Lower leg skin (tissue), 4 donors: ENCODE measurements at places on chromosomes 7 and 10.
A peak's percentile ranks its signal among the peaks of the same experiment; 100 is the strongest.

- DNase-seq: no peak
These were observed 214.2 kb downstream of the CCDC3 start for GRCh38 chr10:12787297-12787696.

DNA sequence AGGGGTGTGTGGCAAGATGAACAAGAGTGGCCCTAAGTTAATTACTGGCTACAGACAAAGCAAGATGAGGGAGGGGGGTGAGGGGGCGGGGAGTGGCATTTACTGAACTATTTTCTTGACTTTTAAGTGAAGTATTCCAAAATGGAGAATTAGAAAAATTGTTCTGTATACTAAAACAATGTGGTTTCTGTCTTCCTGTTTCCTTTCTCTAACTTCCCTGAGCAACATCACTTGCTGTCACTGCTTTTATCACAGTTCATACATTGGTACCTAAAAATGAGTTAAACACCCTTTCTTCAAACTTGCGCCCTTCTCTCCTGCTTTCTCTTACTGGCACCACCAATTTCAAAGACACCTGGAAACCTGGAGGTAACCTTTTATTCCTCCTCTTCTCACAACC, 21.6 kb downstream of the PDZD8 start:
- DNase-seq: no peak

DNA sequence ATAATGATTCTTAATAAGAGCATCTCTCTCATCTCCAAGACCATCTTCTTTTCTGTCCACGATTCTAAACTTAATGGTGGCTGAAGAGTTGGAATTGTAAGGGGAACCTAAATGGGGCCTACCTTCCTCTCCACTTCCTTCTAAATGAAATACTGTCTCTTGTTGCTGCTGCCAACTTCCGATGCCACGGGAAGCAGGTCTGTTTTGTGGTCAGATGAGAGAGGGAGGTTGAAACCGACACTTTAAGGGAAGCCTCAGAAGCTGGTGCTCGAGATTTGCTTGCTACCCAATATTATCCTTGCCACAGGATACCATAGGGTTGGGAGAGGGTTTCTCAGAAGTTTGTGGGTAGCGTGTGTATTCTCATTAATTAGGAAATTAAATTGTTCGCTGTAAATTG, 464.1 kb downstream of the SUGCT start:
- no peak for DNase-seq

DNA sequence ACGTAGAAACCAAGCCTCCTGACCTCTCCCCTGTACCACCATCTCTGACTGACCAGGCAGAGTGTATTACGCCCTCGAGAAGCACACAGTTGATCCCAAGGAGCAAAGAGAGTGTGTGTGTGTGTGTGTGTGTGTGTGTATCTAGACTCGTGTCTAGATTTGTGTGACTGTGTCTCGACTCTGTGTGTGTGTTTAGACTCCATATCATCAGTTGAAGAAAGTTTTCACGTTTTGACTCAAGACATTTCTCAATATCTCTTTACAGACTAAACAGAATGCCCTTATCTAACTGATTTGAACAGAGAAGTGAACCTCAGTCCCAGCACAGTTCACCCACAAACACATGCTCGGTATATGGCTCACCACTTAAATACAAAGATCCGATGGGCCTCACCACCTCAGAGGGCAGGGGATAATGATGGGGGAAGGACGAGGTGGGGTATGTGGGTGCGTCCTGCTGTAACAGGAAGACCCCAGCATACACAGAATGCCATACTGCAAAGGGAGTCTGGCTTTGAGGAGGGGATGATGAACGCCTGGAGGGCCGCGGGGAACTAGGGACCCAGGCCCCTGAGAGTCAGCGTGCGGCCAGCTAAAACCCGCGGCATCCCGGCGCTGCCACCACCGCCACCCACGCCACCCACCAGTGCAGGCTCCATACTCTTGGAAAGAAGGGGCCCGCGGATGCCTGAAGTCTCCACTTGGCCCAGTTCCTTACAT, 780 bp downstream of the ALDH18A1 start:
- peak; percentile 87 for DNase-seq

DNA sequence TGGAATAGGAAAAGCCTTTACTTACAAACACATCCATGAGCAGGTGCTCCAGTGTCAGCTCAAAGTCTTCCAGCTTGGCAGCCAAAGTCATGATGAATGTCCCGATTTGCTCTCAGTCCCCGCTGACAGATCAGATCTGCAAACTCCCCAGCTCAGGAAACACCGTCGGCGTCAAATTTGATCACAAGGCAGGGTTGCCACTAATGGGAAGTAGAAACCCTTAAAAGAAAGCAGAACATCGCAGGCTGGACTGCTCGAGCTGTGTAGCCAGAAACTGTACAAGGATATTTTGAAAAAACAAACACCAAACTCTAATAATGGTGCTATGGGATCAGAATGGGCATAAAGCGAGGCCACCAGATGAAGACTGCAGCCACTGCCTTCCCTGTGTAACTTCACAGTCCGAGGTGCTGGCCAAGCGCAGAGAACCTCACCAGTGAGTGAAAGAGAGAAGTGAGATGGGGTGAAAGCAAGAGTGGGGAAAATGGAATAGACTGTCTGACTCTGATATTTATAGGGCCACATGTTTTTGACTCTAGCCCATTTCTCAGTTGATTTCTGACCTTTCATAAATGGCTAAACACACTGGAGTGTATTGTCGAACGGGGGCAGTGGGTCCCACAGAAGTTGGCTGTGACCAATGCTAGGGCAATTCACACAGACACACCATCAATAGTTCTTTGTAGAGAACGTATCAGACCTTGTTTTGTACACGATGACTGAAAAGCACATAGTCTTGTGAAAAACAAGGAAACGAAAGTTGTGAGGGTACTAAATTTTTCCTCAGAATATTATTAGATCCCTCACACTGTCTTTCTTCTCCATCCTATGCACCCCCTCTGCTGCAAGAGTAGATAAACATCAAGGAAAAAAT, 306.2 kb downstream of the FRMD4A start:
- DNase-seq: peak; percentile 46

- no peak for DNase-seq
These were observed 243.9 kb downstream of the TNS3 start for GRCh38 chr7:47338026-47338425.

GRCh38 chr7:27771111-27771510, 31.1 kb downstream of the TAX1BP1 start:
- no peak for DNase-seq

DNA sequence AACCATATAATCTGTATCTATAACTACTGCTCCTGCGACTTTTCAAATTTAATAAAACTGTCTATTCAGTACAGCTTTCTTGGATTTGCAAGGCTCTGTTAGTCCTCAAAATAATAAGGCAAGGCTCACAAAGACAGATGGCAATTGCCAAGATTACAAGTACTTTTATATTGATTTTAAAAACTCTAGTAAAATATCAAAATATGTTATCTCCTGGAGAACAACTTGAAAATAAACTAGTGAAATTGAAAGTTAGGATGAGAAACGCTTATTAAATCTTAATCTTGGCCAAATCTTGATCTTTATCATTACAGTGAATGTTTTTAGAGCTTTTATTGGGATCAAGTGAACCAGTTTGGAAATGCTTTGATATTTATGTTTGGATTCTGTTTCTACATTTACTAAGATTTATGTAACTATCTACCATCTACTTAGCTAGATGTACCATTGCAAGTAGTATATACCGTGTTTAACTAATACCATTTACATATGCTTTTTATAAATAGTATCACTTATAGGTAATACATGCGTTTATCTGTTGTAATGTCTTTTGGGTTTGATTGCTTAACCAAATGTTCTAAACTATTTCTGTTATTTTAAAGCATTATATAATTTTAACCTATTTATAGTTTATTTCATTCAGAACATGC, 70.0 kb downstream of the CABCOCO1 start:
- no peak for DNase-seq

DNA sequence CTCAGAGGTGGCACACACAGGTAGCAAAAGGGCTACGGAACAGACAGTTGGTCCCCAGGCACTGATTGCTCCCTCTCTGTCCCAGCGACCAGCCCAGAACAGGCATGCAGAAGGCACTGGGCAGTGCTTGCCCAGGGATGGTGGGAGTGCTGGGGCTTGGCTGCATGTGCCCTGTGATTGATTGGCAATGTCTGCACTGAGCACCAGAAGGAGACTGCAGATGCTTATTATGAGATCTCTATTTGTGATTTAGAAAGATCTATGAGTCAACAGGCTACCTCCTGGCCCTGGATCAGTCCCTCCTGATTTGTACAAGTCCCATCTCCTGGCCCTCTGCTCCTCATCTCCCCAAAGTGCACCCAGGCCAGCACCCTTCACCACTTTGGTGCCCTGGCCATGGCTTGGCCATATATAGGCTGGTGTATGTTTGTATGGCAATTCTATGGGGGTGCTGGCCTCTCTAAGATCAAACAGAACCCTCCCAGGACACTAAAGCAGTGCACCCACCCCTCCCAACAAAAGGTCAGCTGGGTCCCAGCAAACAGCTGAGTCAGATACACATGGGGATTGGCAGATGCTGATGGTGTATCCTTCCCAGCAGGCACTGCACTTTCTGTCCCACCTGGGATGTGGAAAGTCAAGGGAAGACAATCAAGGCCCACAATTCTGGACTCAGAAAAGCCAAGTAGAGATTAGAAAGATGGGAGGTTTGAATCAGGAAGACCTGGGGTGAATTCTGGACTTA, 30.9 kb downstream of the CAMK2B start:
- DNase-seq: peak; percentile 68

- DNase-seq: peak; percentile 61
These were observed 45.5 kb downstream of the MYOF start for GRCh38 chr10:93436591-93437085.

DNA sequence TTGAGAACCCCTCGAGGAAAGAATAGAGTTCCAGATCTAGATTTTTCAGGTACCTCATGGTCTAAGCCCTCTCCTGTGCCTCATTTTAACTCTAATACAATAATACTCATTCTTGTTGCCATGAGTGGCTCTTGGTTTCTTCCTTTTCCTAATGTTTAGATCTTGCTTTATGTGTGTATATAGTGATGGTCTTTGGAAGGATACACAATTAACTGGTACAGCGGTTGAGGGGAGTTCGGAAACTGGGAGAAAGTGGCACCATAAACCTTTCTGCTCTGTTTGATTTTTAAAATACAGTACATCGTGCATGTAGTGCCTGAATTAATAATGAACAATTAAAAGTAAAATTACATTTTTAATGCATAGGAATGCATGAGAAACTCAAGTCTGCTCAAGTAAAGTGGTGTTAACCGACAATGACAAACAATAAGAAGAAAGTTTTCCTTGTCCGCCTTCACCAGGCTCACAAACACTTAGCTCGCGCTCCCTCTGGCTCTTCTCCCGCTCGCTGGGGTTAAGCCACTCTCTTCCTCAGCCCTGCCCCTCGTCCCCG, 386 bp upstream of the EIF4EBP2 start:
- no peak for DNase-seq

DNA sequence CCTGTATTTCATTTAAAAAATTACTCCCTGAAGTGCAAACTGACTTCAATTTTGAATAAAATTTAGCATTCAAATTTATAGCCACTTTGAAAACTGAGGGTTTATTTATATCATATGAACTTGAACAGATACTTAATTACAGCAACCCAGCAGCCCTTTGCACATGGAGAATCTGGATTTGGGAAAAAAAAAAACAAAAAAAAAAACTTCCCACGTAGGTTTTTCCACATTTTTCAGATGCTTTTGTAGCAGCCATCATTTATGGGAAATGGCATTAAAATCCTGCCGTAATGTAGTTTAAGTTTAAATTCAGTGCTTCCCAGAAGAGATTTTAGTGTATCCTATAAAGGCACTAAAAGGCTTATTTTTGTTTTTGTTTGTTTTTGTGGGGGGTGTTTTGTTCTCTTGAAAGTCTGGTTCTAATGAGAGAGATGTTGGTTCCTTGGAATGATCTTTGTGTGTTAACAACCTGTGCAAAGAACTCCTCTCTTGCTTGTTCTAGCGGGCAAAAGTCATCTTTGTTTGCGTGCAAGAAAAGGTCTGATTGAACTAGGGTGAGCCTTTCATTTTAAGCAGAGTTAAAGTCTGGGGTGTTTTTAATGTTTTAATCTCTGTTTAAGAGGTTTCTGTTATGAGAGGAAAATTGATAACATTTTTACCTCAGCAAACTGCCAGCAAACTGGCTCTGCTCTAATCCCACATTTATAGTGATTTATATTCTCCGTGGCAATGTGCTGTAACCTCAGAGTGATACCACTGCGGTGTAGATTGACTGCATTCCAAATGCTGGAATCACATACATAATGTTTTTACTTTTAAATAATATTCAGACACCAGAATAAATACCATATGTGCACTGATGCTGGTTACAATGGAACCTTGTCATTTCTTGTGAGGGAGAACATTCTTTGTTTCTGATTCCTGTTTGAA, 105.5 kb downstream of the WNT2 start:
- no peak for DNase-seq

- no peak for DNase-seq
These were observed 292.4 kb downstream of the ZWINT start for GRCh38 chr10:56068473-56069263.

- DNase-seq: no peak
These were observed 429.7 kb downstream of the ARL4A start for GRCh38 chr7:13117103-13117502.

DNA sequence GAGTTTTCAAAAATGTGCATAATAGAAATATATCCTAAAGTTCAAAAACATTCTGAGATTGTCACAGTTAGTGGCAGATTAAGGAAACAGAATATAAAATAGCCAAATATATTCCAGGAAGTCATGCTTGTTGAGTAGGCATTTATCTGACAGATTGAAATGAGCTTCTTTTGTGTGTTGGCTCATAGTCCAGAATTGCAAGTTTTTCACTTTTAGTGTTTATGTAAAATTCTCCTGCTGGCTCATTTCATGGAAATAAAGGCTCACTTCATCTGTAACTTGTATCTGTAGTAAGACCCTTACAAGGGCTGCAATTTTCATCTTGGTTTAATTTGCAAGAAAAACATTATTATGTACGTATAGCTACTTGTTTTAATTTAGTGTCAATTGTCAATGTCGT, 93.5 kb downstream of the MCU start:
- no peak for DNase-seq

GRCh38 chr7:68678196-68678595, 920.1 kb upstream of the AUTS2 start:
- DNase-seq: no peak

- no peak for DNase-seq
These were observed 678.3 kb upstream of the C7orf33 start for GRCh38 chr7:147912291-147912690.

GRCh38 chr7:13886356-13886755, 103.1 kb downstream of the ETV1 start:
- DNase-seq: no peak

DNA sequence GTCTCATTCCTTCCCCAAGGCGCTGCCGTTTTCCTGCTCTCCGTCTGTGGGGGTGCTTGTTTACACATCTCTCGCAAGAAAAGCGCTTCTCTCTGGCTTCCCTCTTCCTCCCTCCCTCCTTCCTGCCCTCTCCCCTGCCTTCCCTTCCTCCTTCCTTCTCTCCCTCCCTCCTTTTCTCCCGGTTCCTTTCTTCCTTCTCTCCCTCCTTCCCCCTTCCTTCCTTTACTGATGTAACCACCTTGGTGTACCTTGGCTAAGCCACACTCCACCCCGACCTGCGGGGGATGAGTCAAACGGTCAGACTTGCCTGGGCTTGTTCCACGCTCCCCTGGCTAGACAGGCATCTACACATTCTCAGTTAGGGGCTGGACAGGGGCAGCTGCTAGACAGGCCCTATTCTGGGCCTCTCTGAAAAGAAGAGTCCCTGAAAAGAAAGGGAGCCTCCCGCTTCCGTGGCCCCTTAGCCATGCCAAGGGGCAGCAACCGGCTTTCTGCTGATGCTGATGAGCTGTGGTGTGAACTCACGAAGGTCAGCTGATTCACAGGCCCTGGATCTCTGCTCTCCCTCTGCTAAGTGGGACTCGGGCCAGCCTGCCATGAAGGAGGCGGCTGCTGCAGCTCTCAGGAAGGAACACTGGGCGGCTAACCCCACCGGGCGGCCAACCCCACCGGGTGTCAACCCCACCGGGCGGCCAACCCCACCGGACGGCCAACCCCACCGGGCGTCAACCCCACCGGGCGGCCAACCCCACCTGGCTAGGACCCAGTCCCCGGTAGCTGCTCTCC, 216.8 kb downstream of the TCERG1L start:
- peak; percentile 54 for DNase-seq
